ENCODE measurements at places on chromosomes 2 and 18.

GRCh38 chr2:30866974-30867373 is 59.7 kb upstream of the CAPN13 start:
- DNase-seq, result no peak

DNA sequence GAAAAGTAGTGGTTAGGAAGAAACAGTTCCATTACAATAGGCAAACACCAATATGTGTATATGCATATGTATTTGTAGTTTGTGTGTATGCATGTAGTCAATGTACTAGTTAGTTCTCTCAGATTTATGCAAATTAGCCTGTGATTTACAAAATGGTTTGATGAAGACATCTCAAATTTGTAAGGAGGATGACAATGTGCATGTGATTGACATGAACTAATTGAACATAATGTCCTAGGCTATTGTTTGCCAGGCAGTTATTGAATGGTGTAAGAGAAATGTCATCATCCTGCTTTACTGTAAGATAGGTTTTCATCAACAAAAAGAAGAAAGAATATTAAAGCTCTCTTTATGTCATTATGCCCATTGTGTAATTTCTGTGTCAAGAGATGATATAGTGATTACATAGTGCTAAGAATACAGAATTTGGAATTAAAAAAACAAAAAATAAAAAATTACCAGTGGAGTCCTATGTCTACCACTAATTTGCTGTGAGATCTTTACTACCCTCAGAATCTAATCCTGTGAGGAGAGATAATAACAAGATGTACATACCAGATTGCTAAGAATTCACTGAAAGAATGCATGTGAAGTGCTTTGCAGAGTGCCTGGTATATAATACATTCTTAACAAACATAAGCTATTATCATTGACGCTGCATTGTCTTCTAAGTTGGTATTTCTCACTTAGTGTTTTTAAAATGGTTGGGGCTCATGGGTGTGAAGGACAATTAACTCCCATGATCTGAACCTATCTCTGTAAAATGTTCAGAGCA is 258.0 kb downstream of the CPS1 start:
- DNase-seq, result no peak

- DNase-seq, result no peak
Measured at GRCh38 chr18:32455361-32455760, 15.3 kb downstream of the GAREM1 start.

GRCh38 chr18:41323044-41323443 is 632.0 kb upstream of the PIK3C3 start:
- DNase-seq, result no peak

DNA sequence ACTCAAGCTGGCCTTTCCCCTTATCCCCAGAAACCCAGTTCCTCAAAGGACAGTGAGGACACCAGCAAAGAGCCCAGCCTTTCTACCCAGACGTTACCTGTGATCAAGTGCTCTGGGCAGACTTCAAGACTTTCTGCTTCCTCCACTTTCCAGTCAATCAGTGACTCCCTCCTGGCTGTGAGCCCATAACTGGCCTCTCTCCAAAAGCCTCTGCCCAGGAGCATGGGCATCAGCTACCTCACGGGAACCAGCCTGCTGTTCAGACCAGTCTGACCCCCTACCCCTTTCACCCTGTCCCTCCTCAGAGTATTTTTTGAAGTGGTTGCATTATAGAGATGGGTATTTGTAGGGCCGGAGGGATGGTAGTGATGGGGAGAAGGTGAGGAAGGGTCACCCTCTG is 27.7 kb upstream of the CYP27A1 start:
- no peak for DNase-seq

DNA sequence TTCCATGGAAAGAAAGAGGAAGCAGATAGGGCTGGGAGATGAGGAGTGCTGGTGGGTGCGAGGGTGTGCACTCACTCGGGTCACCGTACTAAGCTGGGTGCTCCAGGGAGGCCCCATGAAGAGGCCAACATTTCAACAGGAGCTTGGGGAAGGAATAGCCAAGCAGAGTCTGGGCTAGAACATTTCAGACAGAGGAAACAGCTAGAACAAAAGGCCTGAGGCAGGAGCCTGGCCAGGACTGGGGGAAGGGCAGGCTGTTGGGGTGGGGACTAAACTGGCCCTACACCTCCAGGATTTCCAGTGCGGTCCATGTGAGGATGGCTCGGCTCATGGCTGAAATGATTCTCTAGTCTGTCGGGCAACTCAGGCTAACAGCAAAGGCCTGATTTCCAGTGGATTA is 90.8 kb downstream of the ZFP36L2 start:
- no peak for DNase-seq

DNA sequence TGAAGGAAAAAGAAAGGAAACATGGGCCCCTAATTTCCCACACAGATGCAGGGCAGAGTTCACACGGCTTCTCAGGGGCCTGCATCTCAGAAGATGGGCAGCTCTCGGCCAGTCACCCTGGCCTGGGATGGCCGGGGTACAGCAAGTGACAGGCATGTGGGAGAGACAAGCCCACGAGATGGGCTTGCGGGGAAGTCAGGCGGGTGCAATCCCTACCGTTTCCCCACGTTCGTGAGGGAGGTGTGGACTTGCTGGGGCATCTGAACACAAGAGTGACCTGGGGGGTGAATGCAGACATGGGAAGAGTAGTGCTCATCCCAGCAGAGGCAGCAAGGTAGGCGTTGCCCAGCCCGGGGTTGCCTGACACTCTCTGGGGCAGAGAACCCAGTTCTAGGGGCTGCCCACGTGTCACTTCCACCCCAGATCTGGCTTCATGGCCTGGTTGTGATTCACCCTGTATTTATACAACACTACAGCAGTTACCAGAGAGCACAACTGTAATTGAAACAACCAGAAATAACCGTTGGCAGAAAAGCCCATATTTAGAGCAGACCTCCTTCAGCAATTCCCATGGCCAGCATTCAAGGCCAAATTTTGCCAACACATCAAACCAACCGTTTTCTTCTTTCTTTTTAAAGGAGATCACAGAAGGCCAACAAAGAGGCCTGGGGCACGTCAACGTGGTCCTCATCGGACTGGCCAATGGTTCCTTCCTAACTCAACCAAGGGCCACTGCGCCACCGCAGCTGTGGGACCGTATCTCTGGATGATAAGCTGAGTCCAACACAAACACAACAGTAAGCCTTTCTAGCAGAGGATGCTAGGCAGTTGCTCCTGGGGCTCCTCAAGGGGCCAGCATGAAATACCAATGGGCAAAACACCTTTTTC is 58.4 kb downstream of the PARD6G start:
- DNase-seq, result no peak

GRCh38 chr2:206982360-206982955 is 43.1 kb downstream of the CPO start:
- DNase-seq, result no peak

- DNase-seq, result no peak
Measured at GRCh38 chr2:40230707-40231432, 221.0 kb downstream of the SLC8A1 start.

DNA sequence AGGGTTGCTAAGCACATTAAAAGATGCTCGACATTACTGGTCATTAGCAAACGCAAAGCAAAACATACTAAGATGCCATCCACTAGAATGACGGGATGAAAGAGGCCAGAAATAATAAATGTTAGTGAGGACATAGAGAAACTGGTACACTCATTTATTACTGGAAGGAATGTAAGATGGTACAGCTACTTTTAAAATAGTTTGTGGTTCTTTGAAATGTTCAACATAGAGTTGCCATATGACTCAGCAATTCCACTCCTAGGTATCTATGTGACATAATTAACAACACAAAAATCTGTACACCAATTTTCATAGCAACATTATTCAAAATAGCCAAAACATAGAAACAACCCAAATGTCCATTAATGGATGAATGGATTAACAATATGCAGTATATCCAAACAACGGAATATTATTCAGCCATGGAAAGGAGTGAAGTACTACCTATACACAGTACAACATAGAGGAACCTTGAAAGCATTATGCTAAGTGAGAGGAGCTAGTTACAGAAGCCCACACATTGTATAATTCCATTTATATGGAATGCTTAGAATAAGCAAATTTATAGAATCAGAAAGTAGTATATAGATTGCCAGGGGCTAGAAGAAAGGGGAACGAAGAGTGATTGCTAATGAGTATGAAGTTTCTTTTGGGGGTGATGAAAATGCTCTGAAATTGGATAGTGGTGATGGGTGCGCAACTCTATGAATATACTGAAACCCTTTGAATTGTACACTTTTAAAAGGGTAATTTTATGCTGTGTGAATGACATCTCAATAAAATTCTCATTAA is 61.9 kb upstream of the IL1R1 start:
- no peak for DNase-seq

GRCh38 chr18:2502394-2502793 is 68.9 kb downstream of the METTL4 start:
- DNase-seq, result no peak

DNA sequence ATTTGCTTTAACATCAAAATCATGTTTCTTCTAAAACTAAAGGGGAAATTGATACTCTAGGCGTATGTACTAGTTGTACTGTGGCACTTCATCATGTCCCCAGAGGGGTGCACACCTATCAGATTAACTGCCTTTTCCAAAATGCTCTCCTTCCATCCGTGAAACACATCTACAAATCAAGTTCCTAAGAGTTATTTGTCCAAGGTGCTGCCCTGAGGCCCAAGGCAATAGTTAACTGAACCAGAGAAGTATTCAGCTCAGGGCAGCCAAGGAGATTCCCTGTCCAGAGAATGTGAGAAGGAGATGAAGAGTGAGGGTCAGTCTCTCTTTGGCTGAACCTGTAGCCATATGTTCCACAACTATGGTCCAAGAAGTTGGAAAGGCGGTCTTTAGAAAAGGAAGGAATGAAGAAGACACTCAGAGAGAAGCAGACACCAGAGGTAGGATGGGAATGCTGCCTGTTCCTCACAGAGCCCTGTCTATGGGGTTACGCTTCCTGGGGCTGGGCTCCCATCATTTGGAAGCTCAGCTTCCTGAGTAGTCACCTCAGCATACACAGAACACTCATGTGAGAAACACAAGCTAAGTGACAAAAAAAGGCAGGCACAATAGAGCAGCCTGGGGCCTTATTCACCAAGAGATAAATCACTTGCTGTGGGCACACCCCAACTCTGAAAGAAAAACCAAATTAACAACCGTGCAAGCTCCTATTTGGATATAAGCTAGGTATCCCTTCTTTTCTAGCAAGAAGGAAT is 55.6 kb downstream of the ANKRD44 start:
- no peak for DNase-seq
